Sigmoid colon (tissue), 7 donors: ENCODE measurements at places on chromosomes 13 and 19. TPM values are rescaled to one million over a fixed set of nuclear protein-coding genes. Genes with fewer than 3 reads are reported as not detected.

PCCA gene
- total RNA-seq = 42.8 TPM

IZUMO2 gene
- not detected for total RNA-seq

POLRMT gene
- 26.3 TPM for total RNA-seq

SPIB gene
- total RNA-seq = 3.0 TPM

LMTK3 gene
- total RNA-seq = 0.14 TPM

IL12RB1 gene
- not detected for total RNA-seq

CASP14 gene
- not detected for total RNA-seq

OSCAR gene
- not detected for total RNA-seq

LRRC8E gene
- total RNA-seq = not detected

PSG3 gene
- not detected for total RNA-seq

CYP2A6 gene
- not detected for total RNA-seq

GGN gene
- not detected for total RNA-seq

GRCh38 chr13:101967781-101968180, 434.1 kb downstream of the FGF14 start:
- no peak for DNase-seq

GRCh38 chr13:42859760-42860159, 78.4 kb downstream of the FAM216B start:
- DNase-seq = no peak

- DNase-seq = no peak
These were observed 267.5 kb upstream of the KLHL1 start for GRCh38 chr13:70375718-70376117.

GRCh38 chr13:31008400-31009115, 76.1 kb downstream of the TEX26 start:
- DNase-seq = no peak

GRCh38 chr13:113999618-113999910, 25.7 kb upstream of the C13orf46 start:
- no peak for DNase-seq

DNA sequence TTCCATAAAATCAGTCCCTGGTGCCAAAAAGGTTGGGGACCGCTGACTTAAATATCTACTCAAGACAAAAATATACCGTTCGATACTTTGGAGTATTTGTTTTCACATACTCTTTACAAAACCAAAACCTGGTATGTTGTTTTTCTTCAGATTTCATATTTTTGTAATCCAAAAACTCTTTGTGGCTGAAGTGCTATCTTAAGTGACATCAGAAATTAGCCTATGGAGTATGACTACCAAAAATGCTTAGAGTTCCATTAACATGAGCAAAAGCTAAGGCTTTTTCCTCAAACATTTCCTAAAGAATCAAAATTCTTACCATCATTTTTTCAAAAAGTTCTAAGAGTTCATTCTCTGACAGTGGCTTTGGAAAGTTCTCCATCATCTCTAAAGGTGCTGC, 52.0 kb downstream of the DIAPH3 start:
- DNase-seq = no peak

DNA sequence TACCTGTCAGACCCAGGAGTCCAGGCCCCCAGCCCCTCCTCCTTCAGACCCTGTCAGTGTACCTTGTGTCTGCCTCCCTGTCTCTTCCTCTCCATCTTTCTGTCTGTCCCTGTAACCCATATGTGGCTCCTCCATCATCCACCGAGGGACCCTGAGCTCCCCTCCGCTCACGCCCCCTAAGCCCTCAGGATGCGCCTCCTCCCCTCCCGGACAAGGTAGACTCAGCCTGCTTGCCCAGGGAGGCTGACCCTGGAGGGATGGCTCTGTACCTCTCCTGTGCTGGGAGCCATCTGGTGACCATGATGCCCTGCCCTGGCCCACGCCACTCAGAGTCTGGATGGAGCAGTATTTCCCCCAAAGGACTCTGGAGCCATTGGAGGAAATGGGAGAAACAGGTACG, 1.0 kb upstream of the CAPN12 start:
- DNase-seq = no peak

GRCh38 chr19:1734321-1734966, 18.9 kb upstream of the ONECUT3 start:
- DNase-seq = no peak
